Stimulated activated CD4-positive, alpha-beta T cell treated with anti-CD3 and anti-CD28 coated beads, Interleukin-4, amount 100 ng/mL, for 48 hours (primary cell): ENCODE measurements at places on chromosomes 11 and 22.

- no peak for DNase-seq
Observed at GRCh38 chr11:87908086-87908485, 267.2 kb downstream of the RAB38 start.

- DNase-seq, result no peak
Observed at GRCh38 chr11:3710485-3711259, 39.5 kb upstream of the CHRNA10 start.

DNA sequence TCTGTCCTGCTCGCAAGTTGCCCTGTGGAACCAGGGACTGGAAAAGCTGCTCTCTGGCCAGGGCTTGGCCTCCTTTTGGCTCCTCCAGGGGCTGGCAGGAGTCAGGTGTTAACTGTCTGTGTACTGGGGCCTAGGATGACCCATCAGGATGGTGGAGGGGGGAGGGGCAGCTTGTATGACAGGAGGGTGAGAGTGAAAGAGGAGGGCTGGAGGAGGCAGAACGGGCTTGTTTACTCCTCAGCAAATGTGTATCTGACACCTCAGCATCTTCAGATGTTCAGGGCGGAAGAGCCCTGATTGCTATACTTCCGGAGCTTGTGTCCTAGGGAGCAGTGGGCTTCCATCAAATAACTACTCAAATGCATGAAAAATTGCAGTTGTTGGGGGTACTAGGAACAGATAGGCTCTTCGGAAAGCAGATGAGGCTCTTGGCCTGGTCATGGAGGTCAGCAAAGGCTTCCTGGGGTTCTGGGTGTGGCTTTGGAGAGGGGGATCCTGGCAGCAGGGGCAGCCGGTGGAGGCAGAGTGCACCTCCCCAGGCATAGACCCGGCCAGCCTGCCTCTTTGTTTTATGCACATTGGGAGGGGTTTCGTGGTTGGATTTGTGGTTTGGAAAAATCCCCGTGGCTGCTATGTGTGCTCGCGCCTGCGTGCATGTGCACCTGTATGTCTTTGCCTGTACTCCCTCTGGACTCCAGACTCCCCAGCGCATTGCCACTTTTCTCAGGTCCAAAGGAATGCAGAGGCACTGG is 31.2 kb downstream of the CD82 start:
- DNase-seq, result peak; percentile 47

DNA sequence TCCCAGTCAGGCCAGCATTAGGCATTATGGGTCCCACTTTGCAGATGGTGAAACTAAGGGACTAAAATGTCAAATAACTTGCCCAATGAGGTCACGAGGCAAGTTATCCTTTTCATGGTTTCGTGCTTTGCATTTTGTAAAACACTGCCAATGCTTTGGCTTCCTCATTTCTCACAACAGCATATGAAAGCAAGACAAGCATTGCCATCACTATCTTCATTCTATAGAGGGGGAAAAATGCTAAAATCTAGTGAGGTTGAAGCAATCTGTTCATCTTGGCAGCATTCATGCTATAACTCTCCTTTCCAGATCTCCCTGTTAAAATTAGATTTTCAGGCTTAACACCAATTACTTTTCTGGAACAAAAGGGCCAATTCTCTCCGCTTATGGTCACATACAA is 14.8 kb downstream of the FAM181B start:
- no peak for DNase-seq

- DNase-seq, result no peak
Observed at GRCh38 chr11:77560605-77561004, 29.1 kb upstream of the AQP11 start.

GRCh38 chr11:105371311-105371710 is 231.7 kb upstream of the CARD18 start:
- DNase-seq, result no peak

DNA sequence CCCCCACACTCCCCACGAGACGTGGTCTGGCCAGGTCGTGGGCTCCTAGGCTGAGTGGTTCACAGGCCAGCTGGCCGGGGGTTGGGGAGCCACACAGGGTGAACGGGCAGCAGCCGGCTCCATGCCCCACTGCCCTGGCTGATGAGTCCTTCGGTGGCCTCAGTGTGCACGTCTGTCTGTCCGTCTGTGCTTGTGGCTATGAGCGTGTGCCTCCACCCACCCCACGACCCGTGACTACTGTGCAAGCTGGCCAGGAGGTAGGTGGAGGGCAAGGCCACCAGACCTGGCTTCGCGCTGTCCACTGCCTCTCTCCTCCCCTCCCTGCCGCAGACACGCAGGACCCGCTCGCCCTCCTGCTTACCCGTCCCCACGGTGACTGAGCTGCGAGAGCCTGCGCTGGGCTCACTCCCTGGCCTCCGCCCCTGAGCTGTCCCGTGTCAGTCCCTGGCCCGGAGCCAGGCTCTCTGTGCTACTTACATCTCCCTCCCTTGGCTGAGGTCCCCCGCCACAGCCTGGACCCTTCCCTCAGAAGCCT is 14.1 kb downstream of the CSDC2 start:
- DNase-seq, result no peak

GRCh38 chr11:77506857-77507256 is 33.0 kb upstream of the PAK1 start:
- DNase-seq, result no peak

DNA sequence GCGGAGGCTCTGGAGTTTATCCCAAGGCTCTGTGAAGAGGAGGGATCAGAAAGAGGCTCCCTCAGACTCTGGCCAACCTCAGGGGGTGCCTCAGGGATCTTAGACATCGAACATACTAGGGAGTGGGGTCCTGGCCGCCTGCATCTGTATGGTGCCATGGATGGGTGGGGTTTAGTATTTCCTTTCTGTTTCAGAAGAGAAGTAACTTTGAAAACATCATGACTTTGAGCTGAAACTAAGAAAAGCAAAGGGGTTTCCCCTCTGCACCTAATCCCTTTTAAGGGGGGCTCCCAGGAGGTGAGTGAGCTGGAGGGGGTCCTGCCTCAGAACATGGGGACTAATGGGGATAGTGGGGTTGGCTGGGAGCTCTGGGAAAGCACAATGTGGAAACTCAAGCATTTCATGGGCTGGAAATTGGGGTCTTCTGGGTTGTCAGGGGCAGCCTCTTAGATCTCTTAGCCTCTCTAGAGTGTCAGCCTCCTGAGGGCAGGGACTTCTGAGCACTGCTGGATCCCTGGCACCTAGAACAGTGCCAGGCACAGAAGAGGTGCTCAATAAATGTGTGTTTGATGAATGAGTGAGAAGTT is 11.8 kb upstream of the SSTR3 start:
- DNase-seq, result no peak

- DNase-seq, result no peak
Observed at GRCh38 chr11:130118165-130118564, 41.4 kb upstream of the ST14 start.

DNA sequence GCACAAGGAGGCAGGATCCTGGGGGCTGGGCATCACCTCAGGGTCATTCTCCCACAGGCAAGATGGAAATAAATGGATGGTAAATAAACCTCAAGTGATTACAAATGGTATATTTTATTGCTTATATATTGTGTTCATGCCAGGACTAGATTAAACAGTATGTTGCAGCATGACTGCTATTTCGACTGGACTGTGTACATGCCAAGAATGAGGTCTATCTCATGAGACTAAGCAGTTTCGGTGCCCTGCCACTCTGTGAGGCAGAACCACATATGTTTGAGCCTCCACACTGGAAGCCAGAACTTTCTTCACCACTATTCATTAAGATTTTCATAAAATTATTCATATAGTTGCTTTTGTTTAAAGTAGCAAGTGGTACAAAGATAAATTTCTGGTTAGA is 140.2 kb downstream of the DDX10 start:
- no peak for DNase-seq

GRCh38 chr11:124233376-124233775 is 7.5 kb upstream of the OR8G1 start:
- DNase-seq, result no peak

DNA sequence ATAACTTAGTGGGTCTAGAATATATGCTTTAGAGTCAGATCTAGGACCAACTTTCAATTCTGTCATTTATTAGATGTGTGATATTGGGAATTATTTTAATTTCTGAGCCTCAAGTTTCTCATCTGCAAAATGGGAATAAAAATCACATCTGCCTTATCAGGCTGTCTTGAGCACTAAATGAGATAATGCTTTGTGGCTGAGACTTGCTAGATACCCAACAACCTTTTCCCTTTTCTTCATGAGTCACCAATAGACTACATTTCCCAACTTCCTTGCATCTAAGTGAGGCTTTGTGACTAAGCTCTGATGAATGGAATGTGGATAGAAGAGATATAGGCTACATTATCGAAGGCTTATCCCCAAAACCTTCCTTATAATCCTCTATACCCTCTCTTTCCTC is 220.7 kb upstream of the SESN3 start:
- no peak for DNase-seq

GRCh38 chr11:34513682-34514449 is at the start of gene ELF5:
Gene ELF5 (minus strand): TSS chr11:34513794. CDS start chr11:34505749, 8,045 bp downstream.
- DNase-seq, result no peak

GRCh38 chr11:61011950-61012736 is 40.7 kb downstream of the CD6 start:
- no peak for DNase-seq

- DNase-seq, result no peak
Observed at GRCh38 chr11:116409238-116409637, 363.5 kb downstream of the BUD13 start.

DNA sequence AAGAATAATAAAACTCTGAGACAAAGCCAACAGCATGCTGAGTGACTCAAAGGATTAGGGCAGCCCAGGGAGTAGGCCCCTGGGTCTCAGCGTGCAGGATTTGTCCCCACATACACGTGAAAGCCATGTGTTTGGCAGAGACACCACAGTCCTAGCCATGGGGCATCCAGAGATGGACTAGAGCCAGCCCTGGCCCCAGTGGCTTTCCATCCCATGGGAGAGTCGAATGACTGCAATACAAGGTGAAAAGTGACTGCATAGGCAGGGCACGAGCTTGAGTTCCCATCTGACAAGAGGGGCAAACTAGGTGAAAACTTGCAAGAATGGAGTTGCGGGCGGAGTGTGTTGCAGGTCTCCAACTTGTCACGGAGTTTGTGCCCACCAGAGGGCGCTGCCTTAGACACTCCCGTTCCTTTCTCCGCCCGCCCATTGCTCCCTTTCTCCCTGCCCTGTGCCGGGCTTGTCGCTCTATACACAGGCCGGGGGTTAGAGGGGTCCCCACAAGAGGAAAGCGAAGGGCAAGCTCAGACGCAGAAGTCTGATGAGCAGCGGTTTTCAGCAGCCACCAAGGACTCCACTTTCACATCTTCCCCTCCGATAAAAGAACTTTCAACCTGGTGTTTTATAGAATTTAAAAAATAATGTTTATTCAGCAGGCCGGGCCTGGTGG is 24.2 kb downstream of the TSKU start:
- peak; percentile 88 for DNase-seq

- DNase-seq, result no peak
Observed at GRCh38 chr22:17949642-17950473, 74.5 kb downstream of the MICAL3 start.

DNA sequence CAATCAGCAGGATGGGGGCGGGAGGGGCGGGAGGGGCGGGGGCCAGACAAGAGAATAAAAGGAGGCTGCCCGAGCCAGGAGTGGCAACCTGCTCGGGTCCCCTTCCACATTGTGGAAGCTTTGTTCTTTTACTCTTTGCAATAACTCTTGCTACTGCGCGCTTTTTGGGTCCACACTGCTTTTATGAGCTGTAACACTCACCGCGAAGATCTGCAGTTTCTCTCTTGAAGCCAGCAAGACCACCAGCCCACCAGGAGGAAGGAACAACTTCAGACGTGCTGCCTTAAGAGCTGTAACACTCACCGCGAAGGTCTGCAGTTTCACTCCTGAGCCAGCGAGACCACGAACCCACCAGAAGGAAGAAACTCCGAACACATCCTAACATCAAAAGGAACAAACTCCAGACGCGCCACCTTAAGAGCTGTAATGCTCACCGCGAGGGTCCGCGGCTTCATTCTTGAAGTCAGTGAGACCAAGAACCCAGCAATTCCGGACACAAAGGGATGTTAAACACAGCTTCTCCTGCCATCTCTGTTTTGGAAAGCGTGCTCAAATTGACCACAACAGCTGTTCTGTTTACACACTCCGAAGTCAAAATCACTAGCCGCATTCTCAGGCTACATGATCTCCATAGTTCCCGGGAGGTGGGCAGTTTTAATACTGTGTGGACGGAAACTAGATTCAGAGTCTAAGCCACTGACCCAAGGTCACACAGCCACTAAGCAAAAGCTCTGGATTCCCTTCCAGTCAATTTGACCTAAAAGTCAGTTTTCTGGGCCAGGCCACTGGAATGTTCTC is 11.9 kb downstream of the PLAAT2 start:
- DNase-seq, result no peak

DNA sequence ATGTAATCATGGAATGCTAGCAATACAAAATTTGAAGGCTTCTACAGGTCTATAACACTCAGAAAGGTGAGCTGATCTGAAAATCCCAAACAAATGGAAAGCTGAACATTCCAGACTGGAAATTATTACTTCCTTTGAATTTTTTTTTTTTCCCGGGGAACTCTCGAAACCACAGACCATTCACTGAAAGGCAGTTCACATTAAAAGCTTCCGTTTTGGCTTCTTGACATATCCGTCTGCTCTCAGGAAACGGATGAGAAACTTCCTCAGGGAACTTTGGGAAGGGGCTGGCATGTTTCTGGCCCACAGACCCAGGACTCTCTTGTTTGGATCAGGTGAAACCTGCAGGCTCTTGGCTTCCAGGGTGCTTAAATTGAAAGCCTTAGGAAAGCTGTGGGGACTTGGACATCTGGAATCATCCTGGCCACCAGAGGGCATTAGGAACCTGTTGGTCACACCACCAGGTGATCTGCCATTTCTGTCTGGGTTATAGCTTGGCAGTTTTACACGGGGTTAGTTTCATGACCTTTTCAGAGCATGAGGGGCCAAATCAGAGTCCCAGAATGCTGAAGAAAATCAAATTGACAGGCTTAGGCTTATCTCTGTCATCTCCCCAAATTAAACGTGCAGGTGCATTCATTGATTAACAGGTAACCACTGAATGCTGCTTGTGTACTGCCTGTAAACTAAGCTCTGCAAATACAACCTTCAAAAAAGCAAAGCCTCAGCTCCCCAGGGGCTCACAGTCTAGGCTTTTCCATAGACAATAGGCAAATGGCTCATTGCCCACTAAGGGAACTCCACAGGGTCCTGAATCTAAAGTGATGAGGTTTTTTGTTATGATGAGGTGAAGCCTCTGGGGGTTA is 22.7 kb upstream of the GRAMD1B start:
- DNase-seq, result peak; percentile 37

- no peak for DNase-seq
Observed at GRCh38 chr11:72391638-72392423, 42.5 kb downstream of the CLPB start.
